ENCODE measurements at places on chromosomes 12 and 14. TPM values are rescaled to one million over a fixed set of nuclear protein-coding genes. Genes with fewer than 3 reads are reported as not detected.

DNA sequence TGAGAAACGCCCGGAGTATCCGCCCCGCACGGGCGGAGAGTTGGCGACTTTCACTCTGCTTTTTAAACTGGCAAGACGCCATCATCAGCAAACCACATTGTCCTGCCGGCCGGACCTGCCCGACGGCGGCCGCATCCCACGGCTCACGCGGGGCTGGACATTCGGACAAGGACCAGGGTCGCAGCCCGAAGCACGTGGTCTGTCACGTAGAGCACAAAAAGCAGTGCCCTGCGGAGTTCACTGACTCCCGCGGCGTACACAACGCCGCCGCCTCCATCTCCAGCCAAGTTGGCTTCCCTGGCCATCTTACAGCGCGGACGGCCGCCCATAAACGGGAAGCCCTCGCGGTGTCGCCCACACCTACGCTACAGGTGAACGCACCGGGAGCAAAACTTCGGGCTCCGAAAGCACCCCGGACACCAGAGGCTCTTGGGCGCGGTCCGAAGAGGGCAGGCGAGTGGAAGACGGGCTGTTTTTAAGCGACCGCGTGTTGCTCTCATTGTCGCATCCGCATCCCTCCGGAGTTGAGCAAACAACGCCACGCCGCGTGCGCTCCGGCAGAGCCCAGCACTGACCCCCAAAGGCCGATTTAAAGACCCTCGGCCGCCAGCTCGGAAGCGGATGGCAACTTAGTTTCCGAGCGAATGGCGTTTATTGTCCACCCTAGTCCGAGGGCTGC is 966 bp downstream of the SINHCAF start:
- no peak for DNase-seq

Gene LRP1-AS
- total RNA-seq: not detected

Gene SYT1
- 3.0 TPM for total RNA-seq

DNA sequence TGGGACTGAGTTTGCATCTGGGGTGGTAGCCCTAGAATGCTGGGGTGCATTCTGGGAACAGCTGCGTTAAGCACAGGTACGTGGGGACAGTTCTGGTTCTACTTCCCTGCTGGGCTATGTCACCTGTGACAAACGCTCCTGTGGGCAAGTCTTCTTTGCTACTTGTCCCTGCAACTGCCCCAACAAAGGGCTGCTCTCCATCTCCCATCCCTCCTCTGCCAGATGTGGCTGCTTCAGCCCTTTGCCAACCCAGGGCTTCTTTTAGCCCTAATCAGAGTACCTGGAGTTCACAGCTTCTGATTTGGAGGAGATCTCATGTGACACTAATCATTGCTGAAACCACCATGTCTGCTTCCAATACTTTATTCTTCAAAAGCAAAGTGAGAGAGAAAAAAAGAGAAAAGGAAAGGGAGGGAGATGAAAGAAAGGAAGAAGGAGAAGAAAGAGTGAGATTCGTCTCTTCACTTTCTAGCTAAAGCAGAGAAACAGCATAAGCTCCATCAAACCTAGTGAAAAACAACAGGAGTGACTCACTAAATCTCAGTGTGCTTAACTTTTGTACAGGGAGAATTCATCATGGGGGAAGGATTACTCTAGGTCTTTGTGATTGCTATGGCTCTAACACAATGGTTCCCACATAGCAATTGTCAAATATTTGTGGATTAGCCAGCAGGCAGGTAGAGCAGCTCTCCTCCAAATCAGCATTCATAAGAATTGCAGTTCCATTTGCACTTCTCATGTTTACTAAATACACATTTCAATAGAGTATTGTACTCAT is 174.8 kb downstream of the LRIG3 start:
- DNase-seq: no peak

GRCh38 chr14:91929700-91930099 is 17.8 kb downstream of the FBLN5 start:
- DNase-seq: no peak

- no peak for DNase-seq
Observed at GRCh38 chr14:73173092-73173735, 36.9 kb downstream of the PSEN1 start.

GRCh38 chr14:59213368-59214315 is 25.2 kb downstream of the DAAM1 start:
- no peak for DNase-seq

GRCh38 chr12:94603434-94604365 is 46.7 kb downstream of the TMCC3 start:
- DNase-seq: no peak

DNA sequence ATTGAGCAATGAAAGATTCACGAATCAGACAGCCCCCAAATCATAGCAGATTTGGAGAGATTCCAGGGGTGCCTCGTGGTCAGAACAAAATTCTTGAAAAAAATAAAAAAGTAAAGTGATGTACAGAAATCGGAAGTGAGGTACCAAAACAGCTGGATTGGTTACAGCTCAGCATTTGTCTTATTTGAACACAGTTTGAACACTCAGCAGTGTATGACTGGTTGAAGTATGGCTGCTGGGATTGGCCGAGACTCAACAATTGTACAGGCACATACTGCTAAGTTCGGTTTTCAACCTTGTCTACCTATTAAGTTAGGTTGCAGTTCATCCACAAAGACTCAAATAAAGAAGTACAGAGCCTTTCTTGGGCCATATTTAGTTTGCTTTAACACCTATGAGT is 865.4 kb upstream of the TMEM132C start:
- DNase-seq: no peak

Gene AP1G2
- 61.6 TPM for total RNA-seq

Gene NTF3
- total RNA-seq: not detected

DNA sequence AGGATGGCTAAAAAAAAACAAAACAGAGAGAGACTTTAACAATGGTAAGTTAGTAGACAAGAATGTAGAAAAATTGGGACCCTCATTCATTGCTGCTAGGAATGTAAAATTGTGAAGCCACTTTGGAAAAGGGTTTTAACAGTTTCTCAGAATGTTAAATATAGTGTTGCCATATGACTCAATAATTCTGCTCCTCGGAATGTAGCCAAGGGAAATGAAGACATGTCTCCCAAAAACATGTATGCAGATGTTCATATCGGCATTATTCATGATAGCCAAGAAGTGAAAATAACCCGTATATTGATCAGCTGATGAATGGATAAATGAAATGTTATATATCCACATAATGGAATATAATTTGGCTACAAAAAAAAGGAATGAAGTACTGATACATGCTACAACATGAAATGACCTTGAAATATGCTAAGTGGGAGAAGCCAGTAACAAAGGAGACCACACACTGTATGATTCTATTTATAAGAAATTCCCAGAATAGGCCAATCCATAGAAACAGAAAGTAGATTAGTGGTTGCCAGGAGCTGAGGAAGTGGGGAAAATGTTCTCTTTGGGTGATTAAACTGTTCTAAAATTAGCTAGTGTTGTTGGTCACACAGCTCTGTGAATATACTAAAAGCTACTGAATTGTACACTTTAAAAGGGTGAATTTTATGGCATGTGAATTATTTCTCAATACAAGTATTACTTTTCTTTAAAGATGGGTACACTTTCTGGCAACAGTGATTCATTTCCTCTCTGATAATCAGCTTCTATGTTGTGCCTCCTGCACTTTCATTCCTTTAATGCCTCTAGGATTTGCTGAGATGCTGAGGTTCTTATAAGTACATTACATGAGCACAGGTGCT is 132.5 kb downstream of the DAAM1 start:
- DNase-seq: no peak

GRCh38 chr12:81499809-81500208 is 259.3 kb downstream of the PPFIA2 start:
- no peak for DNase-seq

DNA sequence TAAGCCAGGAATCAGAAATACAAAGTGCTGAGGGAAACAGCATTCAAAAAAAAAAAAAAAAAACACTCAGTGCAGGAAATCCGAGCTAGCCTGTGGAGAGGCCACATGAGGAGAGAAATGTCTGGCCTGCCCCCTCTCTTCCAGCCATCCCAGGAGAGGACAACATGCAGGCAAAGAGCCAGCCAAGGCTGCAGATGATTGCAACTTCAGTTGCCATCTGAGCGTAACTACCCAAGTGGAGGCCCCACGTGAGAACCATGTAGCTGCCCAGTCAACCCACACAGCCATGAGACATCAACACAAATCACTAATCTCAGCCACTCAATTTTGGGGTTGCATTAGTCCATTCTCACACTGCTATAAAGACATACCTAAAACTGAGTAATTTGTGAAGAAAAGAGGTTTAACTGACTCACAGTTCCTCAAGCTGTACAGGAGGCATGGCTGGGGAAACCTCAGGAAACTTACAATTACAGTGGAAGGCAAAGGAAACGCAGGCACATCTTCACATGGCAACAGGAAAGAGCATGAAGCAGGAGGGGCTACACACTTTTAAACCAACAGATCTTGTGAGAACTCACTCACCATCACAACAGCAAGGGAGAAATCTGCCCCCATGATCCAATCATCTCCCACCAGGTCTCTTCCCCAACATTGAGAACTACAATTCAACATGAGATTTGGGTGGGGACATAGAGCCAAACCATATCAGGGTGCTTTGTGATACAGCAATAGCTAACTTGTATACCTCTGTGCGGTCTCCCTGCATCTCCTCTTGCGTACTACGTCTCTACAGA is 161.1 kb downstream of the PIWIL1 start:
- no peak for DNase-seq
